ENCODE measurements at places on chromosomes 2 and 18.

- DNase-seq, result peak; percentile 36
These were observed 276 bp downstream of the NFE2L2 start for GRCh38 chr2:177264209-177264692.

GRCh38 chr2:195503208-195503607 lies 153.8 kb upstream of the SLC39A10 start:
- no peak for DNase-seq

DNA sequence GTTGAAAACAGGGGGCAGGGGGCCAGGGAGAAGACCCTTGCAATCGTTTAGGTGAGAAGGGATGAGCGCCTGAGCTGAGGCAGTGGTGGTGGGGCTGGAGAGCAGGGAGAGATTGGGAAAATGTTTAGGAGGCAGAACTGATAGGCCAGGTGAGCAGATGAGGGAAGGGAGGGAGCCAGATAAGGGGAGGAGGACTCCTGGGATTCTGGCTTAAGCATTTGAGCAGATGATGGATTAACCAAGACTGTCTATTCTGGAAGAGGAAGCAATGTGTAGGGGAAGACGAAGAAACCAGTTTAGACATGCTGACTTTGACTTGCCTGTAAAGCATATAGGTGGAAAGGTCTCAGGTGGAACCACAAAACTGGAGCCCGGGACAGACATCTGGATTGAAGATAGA lies 49.9 kb upstream of the ASPRV1 start:
- no peak for DNase-seq

GRCh38 chr2:46196871-46197462 lies 100.2 kb upstream of the EPAS1 start:
- DNase-seq, result no peak

GRCh38 chr2:239917125-239917956 lies 107.8 kb downstream of the NDUFA10 start:
- no peak for DNase-seq

Data from CMK (cell line).